ENCODE measurements at places on chromosomes 7 and 10.

GRCh38 chr7:38502289-38502688, 128.9 kb downstream of the AMPH start:
- H3K27ac ChIP-seq: no peak overlapping the region
- H3K4me3 ChIP-seq: no peak overlapping the region
- H3K27me3 ChIP-seq: peaks cover 37% of the 10 kb centered on the region
- H3K4me1 ChIP-seq: no peaks in the 10 kb centered on the region
- no peak for DNase-seq
- no peaks in the 10 kb centered on the region for H3K36me3 ChIP-seq

DNA sequence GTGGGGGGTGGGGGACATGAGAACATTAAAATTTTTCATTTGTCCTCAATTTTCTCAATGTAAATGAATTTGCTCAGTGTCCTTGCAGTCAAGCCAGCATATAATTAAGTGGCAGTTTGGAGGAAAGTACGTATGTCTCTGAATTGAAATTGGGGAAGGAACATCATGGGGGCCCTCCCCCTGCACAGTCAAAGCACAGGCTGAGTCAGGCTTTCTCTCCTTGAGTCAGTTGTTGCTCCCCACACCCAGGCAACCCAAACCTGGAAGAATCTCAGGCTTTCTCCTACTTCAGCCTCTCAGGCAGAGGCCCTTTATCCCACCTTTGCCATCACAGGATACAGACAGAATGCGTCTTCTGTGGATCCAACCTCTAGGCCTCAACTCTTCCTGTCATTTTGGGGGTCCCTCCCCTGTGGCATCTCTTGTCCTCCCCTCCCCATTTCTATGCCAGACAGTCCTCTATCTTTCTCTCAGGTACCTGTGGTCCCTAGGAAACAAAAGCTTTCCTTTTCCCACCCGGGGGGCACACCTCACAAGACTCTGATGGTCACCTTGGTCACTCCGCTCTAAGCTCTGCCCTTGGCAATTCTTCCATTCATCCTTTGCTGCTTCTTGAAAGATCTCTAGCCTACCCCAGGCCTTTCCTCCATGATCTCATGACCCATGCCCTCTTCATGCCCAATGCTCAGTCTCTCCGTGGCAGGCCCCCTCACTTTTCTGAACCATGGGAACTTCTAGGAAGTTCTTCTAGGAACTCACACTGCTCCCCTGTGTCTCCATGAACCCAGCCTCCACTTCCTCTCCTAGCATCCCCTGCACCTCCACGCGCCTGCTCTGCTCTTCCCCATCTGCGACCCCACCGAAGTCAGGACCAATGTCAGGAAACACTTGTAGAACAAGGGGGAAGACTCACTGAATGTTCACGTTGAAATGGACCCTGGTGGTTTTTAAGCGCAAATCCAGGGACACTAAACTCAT, 40.4 kb downstream of the CREB3L2 start:
- peaks cover 28% of the 10 kb centered on the region for H3K4me1 ChIP-seq
- DNase-seq: no peak
- H3K27me3 ChIP-seq: no peaks in the 10 kb centered on the region
- peaks cover 2% of the 10 kb centered on the region for H3K36me3 ChIP-seq

- DNase-seq: no peak
- no peak overlapping the region for H3K27ac ChIP-seq
- no peak overlapping the region for H3K4me3 ChIP-seq
- no peaks in the 10 kb centered on the region for H3K36me3 ChIP-seq
Measured at GRCh38 chr7:17396692-17397091, 98.2 kb downstream of the AHR start.

DNA sequence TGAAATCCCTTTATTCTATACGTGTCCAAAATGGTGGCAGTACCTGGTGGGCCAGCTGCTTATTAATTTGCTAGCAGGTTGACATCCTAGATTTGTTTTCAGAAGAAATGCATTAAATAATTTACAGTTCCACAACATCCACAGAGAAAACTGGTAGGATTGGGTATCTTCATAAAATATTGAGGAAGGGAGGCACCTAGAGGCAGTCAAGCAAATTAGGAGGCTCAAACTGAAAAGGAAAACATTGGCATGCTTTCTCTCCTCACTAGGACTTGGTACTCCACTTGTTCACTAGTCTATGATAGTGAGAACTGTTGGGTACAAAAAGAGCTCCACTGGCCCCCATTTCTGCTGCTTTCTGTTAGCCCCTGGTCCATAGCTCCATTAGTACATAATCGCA, 18.3 kb upstream of the LRGUK start:
- no peak overlapping the region for H3K27ac ChIP-seq
- H3K36me3 ChIP-seq: no peaks in the 10 kb centered on the region
- no peaks in the 10 kb centered on the region for H3K27me3 ChIP-seq
- H3K4me1 ChIP-seq: no peaks in the 10 kb centered on the region
- no peak for DNase-seq

GRCh38 chr10:29669149-29669548, 34.4 kb upstream of the SVIL start:
- no peaks in the 10 kb centered on the region for H3K27me3 ChIP-seq
- H3K36me3 ChIP-seq: no peaks in the 10 kb centered on the region
- no peak overlapping the region for H3K4me3 ChIP-seq
- H3K27ac ChIP-seq: peak overlapping the region; percentile 18

GRCh38 chr10:30445711-30446110, 11.7 kb downstream of the MAP3K8 start:
- peaks cover 80% of the 10 kb centered on the region for H3K36me3 ChIP-seq
- H3K4me1 ChIP-seq: peaks cover 20% of the 10 kb centered on the region
- no peak overlapping the region for H3K4me3 ChIP-seq
- peak overlapping the region; percentile 66 for H3K27ac ChIP-seq

DNA sequence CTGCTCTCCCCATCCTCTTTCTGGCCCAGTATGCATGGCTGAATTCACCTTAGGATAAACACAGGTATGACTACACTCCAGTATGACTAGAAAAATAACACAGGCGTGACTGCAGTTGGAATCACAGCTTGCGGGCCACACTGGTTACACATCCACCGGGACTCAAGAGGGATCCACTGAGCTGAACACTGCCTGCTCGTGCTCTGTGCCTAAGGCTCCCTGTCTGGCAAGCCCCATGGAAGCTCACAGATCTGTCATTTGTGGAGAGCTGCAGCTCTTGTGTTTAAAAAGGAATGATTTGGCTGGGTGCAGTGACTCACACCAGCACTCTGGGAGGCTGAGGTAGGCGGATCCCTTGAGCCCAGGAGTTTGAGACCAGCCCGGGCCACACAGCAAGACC, 26.8 kb downstream of the VOPP1 start:
- H3K4me1 ChIP-seq: peaks cover 69% of the 10 kb centered on the region
- peak overlapping the region; percentile 47 for H3K4me3 ChIP-seq
- H3K27ac ChIP-seq: peak overlapping the region; percentile 86
- H3K36me3 ChIP-seq: peaks cover 15% of the 10 kb centered on the region
- no peak for DNase-seq
- H3K27me3 ChIP-seq: no peaks in the 10 kb centered on the region

GRCh38 chr10:31554556-31554955, 235.5 kb downstream of the ZEB1 start:
- no peaks in the 10 kb centered on the region for H3K36me3 ChIP-seq
- no peaks in the 10 kb centered on the region for H3K4me1 ChIP-seq
- H3K4me3 ChIP-seq: no peak overlapping the region
- no peak overlapping the region for H3K27ac ChIP-seq

GRCh38 chr7:47914717-47915615, 33.3 kb downstream of the PKD1L1 start:
- H3K27me3 ChIP-seq: peaks cover 15% of the 10 kb centered on the region
- DNase-seq: no peak
- no peak overlapping the region for H3K4me3 ChIP-seq
- H3K4me1 ChIP-seq: no peaks in the 10 kb centered on the region
- no peak overlapping the region for H3K27ac ChIP-seq

- no peaks in the 10 kb centered on the region for H3K4me1 ChIP-seq
- H3K36me3 ChIP-seq: peaks cover 4% of the 10 kb centered on the region
- no peak overlapping the region for H3K27ac ChIP-seq
- no peaks in the 10 kb centered on the region for H3K27me3 ChIP-seq
Measured at GRCh38 chr7:133919810-133920209, 207.3 kb upstream of the LRGUK start.

- no peak for DNase-seq
- H3K36me3 ChIP-seq: peaks cover 5% of the 10 kb centered on the region
- H3K4me3 ChIP-seq: no peak overlapping the region
- H3K27ac ChIP-seq: no peak overlapping the region
- no peaks in the 10 kb centered on the region for H3K4me1 ChIP-seq
Measured at GRCh38 chr10:76024460-76025123, 593.2 kb downstream of the LRMDA start.

DNA sequence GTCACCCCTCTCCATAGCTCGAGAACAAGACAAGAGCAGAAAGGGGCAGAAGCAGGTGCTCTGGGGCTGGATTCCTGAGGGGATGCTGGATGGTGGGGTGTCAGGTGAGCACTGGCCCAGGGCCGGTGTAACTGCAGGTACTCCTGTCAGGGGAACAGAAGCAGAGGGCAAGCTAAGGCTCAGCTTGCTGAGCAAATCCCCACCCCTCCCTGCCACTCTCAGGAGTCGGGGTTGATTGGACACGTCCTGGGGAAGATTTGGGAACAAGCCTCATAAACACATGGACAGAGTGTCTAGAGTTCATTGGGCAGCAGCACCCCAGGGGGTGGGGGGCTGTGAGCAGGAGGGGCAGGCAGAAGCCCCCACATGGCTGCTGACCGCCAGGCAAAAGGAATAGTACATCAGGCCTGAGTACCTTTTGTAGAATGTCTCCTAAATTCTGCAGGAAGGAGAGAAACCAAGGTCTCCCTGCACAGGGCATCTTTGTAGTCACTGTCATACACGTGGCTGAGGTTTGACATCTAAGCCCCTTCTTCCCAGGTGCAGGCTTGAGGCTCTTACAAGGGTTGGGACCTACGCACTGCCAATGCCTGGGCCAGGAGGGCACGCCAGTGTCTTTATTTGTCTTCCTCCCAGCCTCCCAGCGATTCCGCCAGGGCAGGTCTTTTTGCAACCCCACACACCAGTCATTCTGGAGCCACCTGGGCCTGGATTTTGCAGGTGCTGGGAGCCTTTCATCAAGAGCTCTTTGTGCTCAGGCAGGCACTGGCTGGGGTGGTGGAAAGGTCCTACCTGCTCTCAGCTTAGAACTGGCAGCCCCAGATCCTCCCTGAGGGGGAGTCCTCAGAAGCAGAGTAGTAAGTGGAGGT, 2.8 kb downstream of the CALML3 start:
- DNase-seq: no peak
- H3K27me3 ChIP-seq: peaks cover 77% of the 10 kb centered on the region
- no peak overlapping the region for H3K27ac ChIP-seq
- no peaks in the 10 kb centered on the region for H3K4me1 ChIP-seq

GRCh38 chr7:117492649-117493048, 12.8 kb downstream of the CFTR start:
- no peaks in the 10 kb centered on the region for H3K27me3 ChIP-seq
- H3K36me3 ChIP-seq: no peaks in the 10 kb centered on the region
- no peak overlapping the region for H3K4me3 ChIP-seq
- no peak overlapping the region for H3K27ac ChIP-seq
- H3K4me1 ChIP-seq: no peaks in the 10 kb centered on the region
- DNase-seq: no peak

- no peaks in the 10 kb centered on the region for H3K27me3 ChIP-seq
- H3K4me3 ChIP-seq: no peak overlapping the region
Measured at GRCh38 chr10:102595293-102595692, 49.0 kb upstream of the TRIM8 start.

GRCh38 chr10:13822490-13822889, 235.7 kb downstream of the PRPF18 start:
- peaks cover 53% of the 10 kb centered on the region for H3K27me3 ChIP-seq
- peaks cover 4% of the 10 kb centered on the region for H3K4me1 ChIP-seq
- no peak overlapping the region for H3K27ac ChIP-seq

DNA sequence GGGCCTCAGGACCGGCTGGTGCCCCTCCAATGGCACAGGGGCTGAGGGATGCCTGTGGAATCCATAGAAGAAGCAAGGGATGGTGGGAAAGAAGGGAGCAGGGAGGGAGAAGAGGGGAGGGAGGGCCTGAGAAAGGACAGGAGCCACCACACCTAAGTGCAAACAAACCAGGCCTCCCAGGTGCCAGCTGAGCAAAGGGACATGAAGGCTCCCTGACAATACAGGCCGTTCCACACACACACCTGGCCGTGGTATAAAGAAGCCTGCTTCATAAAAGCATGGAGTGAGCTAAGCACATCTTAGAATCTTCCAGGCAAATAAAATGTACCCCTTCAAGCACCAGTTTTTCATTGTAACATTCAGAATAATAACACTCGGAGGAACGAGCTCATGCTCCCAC, 54.0 kb downstream of the OAT start:
- H3K27me3 ChIP-seq: peaks cover 17% of the 10 kb centered on the region
- no peaks in the 10 kb centered on the region for H3K36me3 ChIP-seq
- no peak overlapping the region for H3K27ac ChIP-seq
- no peak overlapping the region for H3K4me3 ChIP-seq

GRCh38 chr10:110535958-110536891, 31.3 kb upstream of the SMC3 start:
- no peaks in the 10 kb centered on the region for H3K36me3 ChIP-seq
- H3K4me3 ChIP-seq: peak overlapping the region; percentile 67

- H3K27ac ChIP-seq: no peak overlapping the region
- peaks cover 5% of the 10 kb centered on the region for H3K36me3 ChIP-seq
Measured at GRCh38 chr7:157615101-157615817, 278.5 kb downstream of the DNAJB6 start.

- H3K27ac ChIP-seq: no peak overlapping the region
- H3K4me3 ChIP-seq: no peak overlapping the region
- H3K27me3 ChIP-seq: peaks cover 6% of the 10 kb centered on the region
Measured at GRCh38 chr10:125994601-125995000, 98.2 kb downstream of the FANK1 start.

- H3K27ac ChIP-seq: no peak overlapping the region
- H3K27me3 ChIP-seq: no peaks in the 10 kb centered on the region
- H3K36me3 ChIP-seq: peaks cover 12% of the 10 kb centered on the region
- H3K4me3 ChIP-seq: no peak overlapping the region
Measured at GRCh38 chr10:113142601-113143362, 192.7 kb downstream of the TCF7L2 start.

- H3K27ac ChIP-seq: no peak overlapping the region
- no peaks in the 10 kb centered on the region for H3K36me3 ChIP-seq
- DNase-seq: no peak
- no peak overlapping the region for H3K4me3 ChIP-seq
- no peaks in the 10 kb centered on the region for H3K4me1 ChIP-seq
Measured at GRCh38 chr10:60737242-60737641, 41.0 kb upstream of the CDK1 start.

GRCh38 chr10:53361936-53362335, 589.4 kb upstream of the MBL2 start:
- no peak overlapping the region for H3K4me3 ChIP-seq
- DNase-seq: no peak
- H3K4me1 ChIP-seq: no peaks in the 10 kb centered on the region
- H3K27ac ChIP-seq: no peak overlapping the region
- no peaks in the 10 kb centered on the region for H3K27me3 ChIP-seq
- H3K36me3 ChIP-seq: no peaks in the 10 kb centered on the region

DNA sequence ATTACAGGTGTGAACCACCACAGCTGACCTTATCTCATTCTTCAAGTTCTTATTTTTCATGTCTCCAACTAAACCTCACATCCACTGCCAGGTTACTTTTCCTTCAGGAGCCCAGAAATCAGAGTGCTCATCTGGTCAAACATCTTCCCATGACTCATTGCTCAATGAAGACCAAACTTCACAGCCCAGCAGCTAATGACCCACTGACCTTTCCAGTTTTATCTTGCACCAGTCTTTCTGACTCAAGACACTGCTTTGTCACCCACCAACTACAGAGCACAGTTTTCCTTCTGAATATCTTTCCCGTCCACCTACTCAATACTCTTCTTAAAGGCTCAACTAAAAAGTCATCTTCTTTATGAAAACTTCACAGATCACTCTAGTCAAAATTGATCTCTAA, 245.1 kb downstream of the CHCHD3 start:
- no peak overlapping the region for H3K27ac ChIP-seq
- DNase-seq: no peak
- H3K36me3 ChIP-seq: peaks cover 11% of the 10 kb centered on the region
- peaks cover 4% of the 10 kb centered on the region for H3K4me1 ChIP-seq
- no peaks in the 10 kb centered on the region for H3K27me3 ChIP-seq
- H3K4me3 ChIP-seq: no peak overlapping the region

Data from effector memory CD8-positive, alpha-beta T cell (primary cell).